ENCODE measurements at places on chromosomes 6 and 20.

- no peak for DNase-seq
Observed at GRCh38 chr6:5486214-5486613, 224.9 kb downstream of the FARS2 start.

DNA sequence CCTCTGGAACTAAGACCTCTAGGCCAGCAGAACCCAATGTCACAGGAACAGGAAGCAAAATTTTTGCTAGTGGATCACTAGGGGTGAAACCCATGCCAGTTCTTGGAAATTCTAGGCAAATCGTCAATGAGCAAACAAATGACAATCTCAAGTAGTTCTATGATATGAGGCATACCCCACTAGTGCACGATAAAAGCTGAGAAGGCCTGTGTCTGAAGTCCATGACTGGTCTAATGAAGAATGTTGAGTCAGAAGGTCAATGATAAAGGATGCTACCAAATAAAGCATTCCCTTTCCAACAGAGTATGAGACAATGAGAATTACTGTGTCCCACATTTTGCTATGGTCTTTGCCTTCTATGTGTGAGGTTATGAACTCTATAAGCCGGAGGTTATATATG lies 149.4 kb upstream of the NOX3 start:
- no peak for DNase-seq

DNA sequence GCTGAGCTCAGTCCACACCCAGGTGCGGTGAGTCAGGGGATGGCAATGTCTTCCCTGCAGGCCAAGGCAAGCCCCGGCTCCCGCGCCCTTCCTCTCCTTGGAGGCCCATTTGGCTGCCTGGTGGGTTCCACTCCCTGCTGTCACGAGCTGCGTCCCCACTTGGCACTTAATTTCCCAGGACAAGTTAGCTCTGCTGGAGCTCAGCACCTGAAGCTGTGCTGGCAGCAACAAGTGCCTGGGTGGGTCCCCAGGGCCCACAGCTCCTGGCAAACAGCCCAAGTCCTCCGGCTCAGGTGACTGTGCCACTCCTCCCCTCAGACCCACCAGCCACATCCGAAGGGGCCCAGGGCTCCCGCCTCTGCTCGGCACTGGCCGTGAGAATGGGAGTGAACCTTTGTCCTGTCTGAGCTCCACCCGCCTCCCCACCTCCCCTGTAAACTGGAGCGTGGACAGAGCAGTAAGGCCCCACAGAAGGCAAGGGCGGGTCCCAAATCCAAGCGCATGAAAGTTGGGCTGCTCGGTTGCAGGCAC lies 16.9 kb downstream of the LAMA5 start:
- DNase-seq: no peak

DNA sequence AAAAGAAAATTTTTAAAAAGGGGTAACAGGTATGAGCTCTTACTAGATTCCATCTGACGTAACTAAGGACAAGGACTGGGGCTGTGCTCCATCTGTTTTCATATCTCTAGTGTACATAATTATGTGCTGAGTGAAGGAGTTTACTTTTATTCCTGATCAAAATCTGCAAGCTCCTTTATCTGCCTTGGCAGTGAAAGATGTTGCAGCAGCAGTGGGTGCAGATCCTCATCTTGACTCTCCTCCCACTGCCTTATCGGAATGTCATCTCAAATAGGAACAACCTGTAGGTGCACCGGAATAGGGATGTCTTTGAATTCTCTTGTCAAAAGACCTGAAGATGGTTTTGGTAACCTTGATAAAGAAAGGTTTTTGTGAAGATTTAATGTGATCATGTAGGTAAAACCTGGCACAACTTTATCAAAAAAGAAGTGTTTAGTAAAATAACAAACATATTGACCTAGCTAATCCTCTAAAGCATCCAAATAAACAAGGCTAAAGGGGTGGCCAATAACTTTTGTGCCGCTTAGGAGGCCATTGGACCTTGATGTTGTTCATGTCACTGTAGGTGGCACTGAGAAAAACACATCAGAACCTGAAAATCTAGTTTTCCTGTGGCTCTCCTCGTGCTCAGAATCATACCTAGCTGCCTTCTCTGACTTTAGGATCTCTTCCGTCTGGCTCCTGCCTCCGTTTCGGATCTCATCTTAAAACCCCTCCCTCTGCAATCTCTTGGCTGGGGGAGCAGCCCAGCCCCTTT lies 19.0 kb upstream of the SLC16A10 start:
- no peak for DNase-seq

GRCh38 chr20:47929368-47930115 lies 144.3 kb upstream of the SULF2 start:
- DNase-seq: peak; percentile 48

DNA sequence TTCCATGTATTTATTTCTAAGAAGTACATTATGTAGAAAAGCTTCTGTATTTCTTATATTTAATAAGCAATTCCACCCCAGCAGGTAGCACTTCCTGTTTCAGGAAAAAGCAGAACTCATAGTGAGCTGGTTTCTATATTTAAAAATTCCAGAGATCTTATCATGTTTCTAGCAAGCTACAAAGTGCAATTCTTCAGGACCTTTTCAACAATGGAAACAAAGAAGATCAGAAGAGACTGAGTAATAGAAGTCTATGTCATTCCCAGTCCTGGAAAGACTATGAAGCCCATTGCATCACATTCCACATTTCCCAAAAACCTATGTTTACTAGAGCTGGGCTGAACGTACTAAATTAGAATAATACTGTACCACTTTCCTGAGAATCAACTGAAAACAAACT lies 302.6 kb upstream of the NRSN1 start:
- DNase-seq: no peak

- no peak for DNase-seq
Observed at GRCh38 chr6:25418454-25419052, 139.4 kb downstream of the CARMIL1 start.

GRCh38 chr20:23874747-23875146 lies 4.8 kb downstream of the CST5 start:
- DNase-seq: no peak

DNA sequence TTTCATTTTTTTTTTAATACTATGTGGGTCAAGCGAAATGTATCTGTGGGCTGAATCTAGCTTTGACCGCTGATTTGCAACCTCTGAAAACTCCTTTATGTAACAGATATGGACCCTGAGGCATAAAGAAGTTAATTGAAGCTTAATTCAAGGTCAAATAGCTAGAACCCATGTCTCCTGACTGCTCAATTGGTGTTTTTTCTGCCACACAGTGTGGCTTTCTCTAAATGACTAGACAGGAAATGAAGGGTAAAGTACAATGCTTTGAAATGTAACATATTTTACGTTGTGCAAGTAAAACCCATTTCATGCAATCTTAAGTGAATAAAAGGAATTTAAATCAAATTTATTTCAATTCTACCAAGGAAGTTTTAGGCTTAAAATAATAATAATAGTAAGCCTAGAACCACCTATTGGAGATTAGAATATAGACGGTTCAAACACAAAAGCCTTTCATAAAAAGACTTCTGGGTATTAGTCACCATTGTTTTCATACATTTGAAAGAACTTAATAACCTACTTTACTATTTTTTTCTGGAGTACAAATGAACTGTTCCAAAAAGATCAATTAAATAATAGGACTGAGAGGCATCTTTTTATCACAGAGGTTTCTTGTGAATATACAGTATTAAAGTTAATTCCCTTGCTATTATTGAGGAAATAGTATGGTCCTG lies 279.8 kb downstream of the EPHA7 start:
- no peak for DNase-seq

- no peak for DNase-seq
Observed at GRCh38 chr6:30196376-30196775, 16.8 kb downstream of the TRIM26 start.

DNA sequence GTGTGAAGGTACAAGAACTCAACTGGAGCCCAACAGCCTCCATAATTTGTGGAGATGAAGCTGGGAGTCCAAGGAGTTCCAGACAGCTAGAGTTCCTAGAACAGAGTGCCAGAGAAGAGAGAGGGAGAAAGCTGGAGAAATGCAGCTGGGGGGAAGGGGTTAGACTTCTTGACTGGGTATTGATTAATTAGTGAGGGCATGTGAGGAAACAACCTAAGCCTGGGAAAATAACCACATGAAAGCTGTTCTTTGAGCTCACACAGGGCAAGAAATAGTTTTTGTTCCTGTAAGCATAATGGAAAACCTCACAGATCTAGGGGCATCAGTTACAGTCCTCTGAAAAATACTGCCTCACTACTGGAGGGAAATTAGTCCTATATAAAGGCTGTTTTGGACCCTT lies 230.5 kb upstream of the FKBP1C start:
- DNase-seq: no peak

- DNase-seq: no peak
Observed at GRCh38 chr6:156557251-156557910, 219.8 kb upstream of the ARID1B start.

GRCh38 chr6:33967265-33967767 lies 163.5 kb upstream of the MLN start:
- no peak for DNase-seq

DNA sequence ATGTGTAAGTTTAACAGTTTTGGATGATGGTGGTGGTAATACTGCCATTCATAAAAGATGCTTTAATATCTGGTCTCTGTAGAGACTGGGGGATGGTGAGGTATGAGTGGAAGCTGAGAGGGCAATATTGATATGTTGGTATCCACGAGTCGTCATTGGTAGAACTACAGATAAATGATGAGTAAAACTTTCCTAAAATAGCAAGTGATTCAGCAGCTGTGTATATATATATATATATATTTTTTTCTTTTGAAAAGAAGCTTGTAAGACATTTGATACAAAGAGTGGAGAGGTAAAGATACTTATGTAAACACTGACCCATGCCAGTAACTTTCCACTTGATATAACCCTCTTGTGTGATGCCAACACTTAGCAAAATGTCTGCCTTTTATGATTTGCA lies 41.7 kb upstream of the CITED2 start:
- no peak for DNase-seq

GRCh38 chr6:127832381-127832780 lies 68.5 kb downstream of the THEMIS start:
- no peak for DNase-seq

DNA sequence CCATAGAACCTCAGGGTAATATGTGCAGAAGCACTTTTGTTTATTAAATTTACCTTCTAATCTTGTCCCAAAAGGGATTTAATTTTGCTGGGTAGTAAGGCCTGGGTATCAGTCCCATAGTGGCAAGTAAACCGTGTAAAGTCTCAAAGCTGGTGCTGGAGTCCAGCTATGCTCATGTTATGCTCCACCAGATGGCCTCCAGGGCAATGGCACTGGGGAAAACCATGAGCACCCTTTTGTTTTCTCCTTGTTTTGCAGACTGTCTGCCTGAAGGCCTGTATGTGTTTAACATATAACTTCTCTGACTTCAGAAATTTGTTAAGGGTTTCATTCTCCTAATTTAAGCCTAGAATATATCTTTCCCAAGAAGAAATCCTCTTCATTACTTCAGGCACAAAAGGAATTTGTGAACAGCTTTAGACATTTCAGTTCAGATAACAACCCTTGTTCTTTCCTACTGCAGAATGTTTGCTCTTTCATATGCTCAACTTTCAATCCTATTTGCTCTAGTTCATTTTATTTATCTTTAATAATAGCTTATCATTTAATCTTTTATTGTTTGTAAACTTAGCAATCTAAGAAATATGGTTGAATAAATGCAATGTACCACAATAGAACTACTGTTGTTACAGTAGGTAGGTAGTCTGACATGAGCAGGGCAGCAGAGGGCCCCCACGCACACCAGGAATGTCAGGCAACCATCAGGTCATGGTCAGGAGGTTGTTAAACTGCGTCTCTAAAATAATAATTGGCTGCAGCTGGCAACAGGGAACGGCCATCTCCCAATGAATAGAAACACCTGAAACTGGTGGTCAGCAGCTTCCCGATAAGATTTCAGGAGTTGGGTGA lies 162.8 kb downstream of the TENT5A start:
- DNase-seq: no peak

DNA sequence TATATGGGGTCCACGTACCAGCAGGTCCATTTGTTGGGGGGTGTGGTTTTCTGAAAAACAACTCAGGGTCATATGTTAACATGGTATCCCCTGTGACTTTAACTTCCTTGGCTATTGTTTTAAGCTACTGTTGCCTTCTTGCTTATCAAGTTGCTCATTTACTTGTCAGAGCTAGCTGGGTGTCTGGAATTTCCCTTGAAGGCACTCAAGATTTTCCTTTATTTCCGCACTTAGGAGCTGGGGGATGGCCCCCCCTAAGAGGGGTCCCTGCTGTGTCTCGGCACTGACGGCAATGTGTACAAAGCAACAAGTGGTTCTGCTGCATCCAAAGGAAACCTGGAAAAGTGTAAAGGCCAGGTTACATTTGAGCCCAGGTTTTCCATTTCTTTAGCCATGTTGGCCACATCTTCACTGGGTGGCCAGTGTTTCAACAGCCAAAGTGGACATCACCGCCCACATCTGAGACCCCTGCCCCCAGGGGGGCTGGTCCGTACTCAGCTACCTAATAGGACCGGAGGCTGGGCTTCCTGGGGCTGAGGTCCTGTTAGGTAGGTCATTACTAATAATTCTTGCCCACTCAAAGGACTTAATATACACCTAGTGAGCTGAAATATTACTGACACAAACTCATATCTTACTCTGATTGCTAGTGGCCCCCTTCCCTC lies 24.8 kb upstream of the SYNDIG1 start:
- DNase-seq: no peak

DNA sequence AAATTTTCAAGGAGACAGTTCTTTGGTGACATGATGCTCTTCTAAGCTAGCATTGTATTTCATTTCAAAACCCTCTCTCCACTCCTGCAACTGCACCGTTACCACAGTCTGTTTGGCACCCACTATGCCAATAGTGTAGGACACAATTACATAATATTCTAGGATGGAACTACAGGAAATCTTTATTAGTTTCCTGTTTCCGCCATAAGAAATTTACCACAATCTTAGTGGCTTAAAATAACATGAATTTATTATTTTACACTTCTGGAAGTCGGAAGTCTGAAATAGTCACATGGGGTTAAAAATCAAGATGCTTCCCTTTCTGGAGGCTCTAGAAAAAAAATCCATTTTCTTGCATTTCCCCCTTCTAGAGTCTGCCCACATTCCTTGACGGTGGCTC lies 733.1 kb downstream of the HDGFL1 start:
- DNase-seq: no peak

- DNase-seq: no peak
Observed at GRCh38 chr6:19410481-19410880, 426.7 kb upstream of the ID4 start.

DNA sequence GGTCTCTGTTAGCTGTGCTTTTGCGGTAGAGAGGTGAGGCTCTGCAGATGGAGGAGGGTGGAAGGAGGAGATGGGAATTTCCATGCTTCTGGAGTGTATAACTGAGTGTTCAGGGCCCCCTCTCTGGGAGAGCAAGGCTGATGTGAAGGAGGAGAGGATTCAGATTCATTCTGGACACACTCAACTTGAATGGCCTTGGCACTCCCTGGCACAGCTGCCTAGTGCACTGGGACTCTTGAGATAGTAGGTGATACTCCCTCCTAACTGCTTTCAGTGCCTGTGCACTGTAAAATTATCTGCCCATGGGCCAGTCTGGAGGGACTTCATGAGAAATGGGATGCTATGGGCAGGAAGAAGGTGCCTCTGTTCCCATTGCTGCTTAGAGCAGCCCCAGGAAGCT lies 54.2 kb upstream of the MYL9 start:
- DNase-seq: no peak
